Activated CD4-positive, CD25-positive, alpha-beta regulatory T cell (primary cell): ENCODE measurements at places on chromosomes 16 and 17.

DNA sequence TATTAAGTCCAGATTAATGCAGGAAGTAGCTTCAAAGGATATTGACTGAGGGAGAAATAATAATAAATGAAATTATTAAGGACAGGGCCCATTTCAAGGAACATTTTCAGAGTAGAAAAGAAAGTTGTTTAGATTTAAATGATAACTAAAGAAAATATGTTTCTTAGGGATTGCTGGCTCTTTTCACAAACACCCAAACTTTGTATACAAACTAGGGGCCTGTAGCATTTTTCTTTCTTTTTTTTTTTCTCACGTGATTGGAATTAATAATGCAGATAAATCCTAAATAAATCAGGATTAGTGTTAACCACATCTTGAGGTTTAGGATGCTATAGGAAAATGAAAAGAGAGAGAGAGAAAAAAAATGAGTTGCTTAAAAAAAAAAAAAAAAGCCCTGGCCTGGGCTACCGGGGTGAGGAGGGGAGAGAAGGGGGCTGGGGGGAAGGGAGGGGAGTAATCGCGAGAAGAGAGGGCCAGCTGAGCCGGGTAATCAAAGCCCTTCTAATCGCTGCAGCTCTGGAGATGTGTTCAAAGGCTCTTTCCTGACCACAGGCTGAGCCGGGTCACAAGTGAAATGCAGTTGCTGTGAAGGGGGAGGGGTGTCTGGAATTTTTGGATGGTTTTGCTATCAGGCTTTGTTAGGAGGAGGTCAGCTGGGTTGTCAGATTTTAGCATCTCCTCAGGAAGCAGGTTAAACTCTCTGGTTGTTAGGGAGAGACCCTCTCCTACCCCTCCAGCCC is 104.6 kb upstream of the ZFHX3 start:
- DNase-seq = no peak

GRCh38 chr17:8680466-8681169 is 50.1 kb upstream of the MYH10 start:
- DNase-seq = no peak

GRCh38 chr16:6804461-6804860 is 528.2 kb upstream of the RBFOX1 start:
- DNase-seq = no peak

GRCh38 chr17:81916234-81917001 is 1.6 kb downstream of the SIRT7 start:
- DNase-seq = no peak

- DNase-seq = no peak
Measured at GRCh38 chr17:43134774-43135453, 9.8 kb upstream of the BRCA1 start.

GRCh38 chr17:48416971-48417370 is 13.0 kb downstream of the SKAP1 start:
- no peak for DNase-seq

DNA sequence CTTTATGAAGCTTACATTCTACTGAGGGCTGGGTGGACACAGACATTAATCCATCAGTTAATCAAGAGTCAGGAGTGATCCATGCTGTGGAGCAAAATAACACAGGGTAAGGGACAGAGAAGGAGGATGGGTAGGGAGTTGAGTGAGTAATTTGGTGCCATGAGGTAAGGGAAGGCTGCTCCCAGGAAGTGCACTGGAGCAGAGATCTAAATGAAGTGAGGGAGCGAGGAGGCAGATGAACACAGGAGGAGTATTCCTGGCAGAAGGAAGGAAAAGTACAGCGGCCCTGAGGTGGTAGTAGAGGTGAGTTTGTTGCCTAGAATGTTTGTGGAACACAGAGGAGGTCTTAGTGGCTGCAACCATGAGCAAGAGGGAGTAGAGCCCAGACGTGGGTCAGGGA is 34.8 kb downstream of the ASIC2 start:
- no peak for DNase-seq
